Immature natural killer cell (primary cell): ENCODE measurements at places on chromosomes 16 and 17. TPM values are rescaled to one million over a fixed set of nuclear protein-coding genes. Genes with fewer than 3 reads are reported as not detected.
A peak's percentile ranks its signal among the peaks of the same experiment; 100 is the strongest.

The CSF3 gene
- not detected for polyA plus RNA-seq

DNA sequence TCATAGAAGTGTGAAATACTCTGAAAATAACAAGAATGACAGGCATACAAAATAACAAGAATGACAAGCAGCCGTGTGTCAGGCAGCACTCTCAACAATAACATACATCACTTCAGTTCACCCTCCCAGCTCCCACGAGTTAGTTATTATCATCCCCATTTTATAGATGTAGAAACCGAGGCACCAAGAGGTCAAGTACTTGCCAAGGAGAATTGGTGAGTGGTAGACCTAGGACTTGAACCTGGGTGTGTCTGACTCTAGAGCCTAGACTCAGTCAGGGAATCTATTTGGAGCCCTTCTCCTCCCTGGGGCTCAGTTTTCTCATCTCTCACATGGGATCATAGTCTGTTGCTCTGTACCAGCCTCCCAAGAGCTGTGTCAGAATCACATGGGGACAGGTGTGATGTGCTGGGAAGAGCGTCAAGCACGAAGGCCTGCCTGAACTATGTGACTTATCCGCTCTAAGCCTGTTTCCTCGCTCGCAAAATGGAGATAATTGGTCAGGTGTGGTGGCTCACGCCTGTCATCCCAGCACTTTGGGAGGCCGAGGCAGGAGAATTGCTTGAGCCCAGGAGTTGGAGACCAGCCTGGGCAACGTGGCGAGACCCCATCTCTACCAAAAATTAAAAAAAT is 19.4 kb upstream of the PHOSPHO1 start:
- peaks cover 3% of the 10 kb centered on the region for H3K36me3 ChIP-seq
- H3K27ac ChIP-seq = no peak overlapping the region
- DNase-seq = no peak
- no peaks in the 10 kb centered on the region for H3K4me1 ChIP-seq
- no peak overlapping the region for H3K4me3 ChIP-seq

DNA sequence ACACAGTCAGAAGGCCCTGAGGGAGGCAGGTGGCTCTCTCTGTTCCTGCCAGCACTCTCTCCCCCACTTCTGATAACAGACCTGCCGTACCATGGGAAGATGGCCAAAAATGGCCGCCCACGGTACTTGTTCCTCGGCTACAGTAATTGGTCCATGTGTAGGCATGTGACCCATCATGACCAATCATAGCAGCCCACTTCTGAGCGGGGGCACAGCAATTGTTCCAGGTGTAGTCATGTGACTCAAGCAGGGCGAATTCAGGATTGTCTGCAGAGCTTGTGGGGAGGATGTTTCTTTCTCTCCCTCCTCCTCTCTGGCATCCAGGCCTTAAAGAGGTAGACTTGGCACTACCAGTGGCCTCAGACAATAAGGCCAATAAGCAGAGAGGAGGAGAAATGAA is 250.4 kb downstream of the MRTFB start:
- no peaks in the 10 kb centered on the region for H3K36me3 ChIP-seq
- H3K4me3 ChIP-seq = no peak overlapping the region
- no peak overlapping the region for H3K27ac ChIP-seq
- no peak for DNase-seq
- peaks cover 2% of the 10 kb centered on the region for H3K27me3 ChIP-seq

- peaks cover 7% of the 10 kb centered on the region for H3K36me3 ChIP-seq
- peak; percentile 87 for DNase-seq
- peak within 1 kb of the TSS; percentile 87 for H3K4me3 ChIP-seq
- H3K27me3 ChIP-seq = peaks cover 6% of the 10 kb centered on the region
These were observed at the start of gene ZNF778 for GRCh38 chr16:89217388-89218191. Gene ZNF778, plus strand, starts transcription at chr16:89217703. Its CDS starts 3,425 bp downstream, at chr16:89221128.

DNA sequence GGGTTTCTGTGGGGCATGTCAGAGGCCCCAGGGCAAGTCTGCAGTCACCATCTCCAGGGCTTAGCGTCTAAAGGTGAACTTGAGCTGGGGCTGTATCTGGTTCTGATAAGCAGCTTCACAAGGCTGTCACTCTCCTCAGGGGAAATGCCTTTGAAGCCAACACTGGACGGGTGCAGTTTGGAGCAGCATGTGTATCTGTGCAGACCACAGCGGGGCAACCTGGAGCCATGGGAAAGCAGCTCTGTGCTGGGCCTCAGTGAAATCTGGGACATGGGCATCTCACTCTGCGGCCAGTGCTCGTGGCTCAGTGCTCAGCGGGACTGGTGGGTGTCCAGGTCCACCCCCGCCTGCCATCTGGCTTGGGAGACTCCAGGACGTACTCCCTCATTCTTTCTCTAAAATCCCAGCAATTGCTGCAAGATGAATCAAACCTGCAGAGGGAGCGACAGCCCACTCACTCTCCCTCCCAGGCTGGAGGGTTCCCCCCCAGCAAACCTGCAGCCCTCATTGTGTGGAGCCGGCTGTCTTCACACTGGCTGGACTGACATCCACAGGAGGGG is 63.5 kb downstream of the PRMT7 start:
- H3K27ac ChIP-seq = no peak overlapping the region
- H3K36me3 ChIP-seq = no peaks in the 10 kb centered on the region
- H3K4me1 ChIP-seq = peaks cover 30% of the 10 kb centered on the region
- H3K4me3 ChIP-seq = no peak overlapping the region
- no peak for DNase-seq

GRCh38 chr16:85492295-85492864 is 120.7 kb upstream of the GSE1 start:
- H3K27me3 ChIP-seq = peaks cover 8% of the 10 kb centered on the region
- no peak overlapping the region for H3K27ac ChIP-seq
- H3K4me3 ChIP-seq = no peak overlapping the region
- H3K36me3 ChIP-seq = no peaks in the 10 kb centered on the region
- no peak for DNase-seq
- no peaks in the 10 kb centered on the region for H3K4me1 ChIP-seq

DNA sequence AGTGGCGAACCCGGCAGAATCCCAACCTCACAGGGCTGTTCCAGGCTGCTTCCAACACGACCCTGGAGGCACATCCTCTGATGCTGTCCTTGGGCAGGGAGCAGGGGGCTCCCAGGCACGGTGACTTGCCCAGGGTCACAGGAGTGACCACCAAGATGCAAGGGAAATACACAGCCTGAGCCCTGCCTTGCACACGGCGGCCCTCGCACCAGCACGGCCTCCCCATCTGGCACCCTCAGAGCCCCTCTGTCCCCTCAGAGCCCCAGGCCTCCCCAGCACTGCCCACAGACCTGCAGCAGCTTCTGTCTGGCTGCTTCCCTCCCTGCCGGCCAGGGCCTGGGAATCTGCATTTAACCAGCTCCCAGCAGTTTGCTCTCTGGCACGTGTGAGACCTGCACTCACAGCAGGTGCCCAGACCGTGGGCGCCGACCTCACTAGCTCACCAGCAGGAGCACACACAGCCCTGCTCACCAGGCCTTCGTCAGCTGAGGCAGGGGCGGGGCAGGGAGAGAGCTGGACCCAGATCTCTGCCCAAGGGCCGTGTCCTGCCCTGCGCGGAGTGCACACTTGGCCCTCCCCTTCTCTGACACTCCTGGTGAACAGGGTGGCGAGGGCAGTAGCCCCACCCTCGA is 29.7 kb upstream of the ZC3H18 start:
- no peak for DNase-seq
- no peak overlapping the region for H3K27ac ChIP-seq
- H3K27me3 ChIP-seq = peaks cover 11% of the 10 kb centered on the region
- peaks cover 26% of the 10 kb centered on the region for H3K4me1 ChIP-seq
- peak overlapping the region; percentile 60 for H3K4me3 ChIP-seq
- peaks cover 9% of the 10 kb centered on the region for H3K36me3 ChIP-seq

DNA sequence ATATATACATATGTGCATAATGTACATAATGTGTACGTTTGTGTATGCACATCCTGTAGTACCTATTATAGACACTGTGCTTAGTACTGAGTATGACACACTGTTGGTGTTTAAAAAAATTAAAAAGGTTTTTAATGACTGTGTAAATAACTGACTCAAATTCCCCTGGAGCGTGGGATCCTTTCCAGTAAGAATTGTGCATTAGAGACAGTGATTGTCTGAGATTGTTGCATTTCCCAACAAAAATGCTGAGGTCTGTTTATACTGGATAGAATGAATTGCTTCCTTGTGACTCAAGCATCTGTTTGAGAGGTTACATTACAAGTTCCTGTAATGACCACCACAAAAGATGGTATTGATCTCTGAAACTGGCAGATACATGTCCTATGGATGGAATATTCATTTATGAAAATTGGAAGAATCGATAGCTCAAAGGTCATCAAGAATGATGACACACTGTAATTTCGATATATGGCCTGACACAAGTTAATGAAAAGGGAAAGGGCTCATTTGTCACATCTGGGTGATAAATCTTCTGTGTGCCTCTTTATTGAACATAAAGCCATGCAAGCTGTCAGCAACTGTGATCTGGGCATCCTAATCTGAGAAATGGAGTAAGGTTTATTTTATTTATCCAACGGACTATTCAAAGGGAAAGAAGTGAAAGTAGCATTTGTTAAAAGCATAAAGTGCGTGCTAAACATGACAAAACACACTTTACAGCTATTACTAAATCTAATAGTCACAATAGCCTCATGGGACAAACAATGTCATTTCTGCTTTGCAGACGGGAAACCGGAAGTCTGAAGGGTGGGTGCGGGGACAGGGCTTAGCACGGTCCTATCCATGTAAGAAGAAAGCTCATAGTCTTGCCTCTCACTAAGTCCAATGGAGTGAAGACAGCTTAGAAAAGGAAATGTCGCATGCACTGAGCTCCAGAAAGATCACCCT is 228.8 kb downstream of the CDH11 start:
- no peaks in the 10 kb centered on the region for H3K27me3 ChIP-seq
- no peaks in the 10 kb centered on the region for H3K4me1 ChIP-seq
- H3K36me3 ChIP-seq = no peaks in the 10 kb centered on the region
- no peak overlapping the region for H3K4me3 ChIP-seq
- H3K27ac ChIP-seq = no peak overlapping the region
- DNase-seq = no peak

DNA sequence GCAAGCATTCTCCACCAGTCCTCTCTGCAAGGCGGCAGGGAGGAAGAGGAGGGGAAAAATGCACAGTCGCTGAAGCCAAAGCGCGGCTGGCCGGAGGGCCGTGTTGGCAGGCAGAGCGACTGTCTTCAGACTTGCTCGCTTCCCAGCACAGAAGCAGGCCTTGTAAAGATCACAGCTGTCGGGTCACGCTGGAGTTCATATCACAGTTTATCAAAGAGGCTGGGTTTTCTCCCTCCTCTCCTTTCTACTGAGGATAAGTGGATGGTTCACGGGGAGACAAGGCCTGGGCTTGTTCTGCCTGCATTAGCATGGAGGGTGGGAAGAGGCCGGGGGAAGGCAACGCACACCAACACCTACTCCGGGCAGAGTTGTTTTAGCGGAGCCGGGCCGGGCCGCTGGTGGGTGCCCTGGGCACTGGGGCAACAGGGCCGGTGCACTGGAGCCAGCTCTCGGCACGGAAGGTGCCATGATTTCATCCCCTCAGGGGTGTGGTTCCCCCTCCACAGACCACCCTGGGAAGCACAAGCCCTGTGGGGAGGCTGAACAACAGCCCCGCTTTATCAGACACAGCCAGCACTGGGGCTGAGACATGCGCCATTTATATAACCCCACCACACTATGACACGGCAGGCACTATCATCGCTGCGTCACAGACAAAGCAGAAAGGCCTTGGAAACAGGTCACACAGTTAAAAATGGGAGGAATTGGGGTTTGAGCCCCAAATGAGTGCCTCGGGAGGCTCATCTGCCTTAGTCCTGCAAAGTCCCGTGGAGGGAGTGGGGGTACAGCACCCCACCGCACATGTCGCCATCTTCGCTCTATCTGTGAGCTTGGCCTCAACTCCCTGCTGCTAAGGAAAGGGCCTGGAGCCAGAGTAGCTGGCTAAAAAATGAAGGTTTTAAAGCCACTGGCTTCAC is 40.3 kb upstream of the MTSS2 start:
- no peak for DNase-seq
- H3K27ac ChIP-seq = no peak overlapping the region
- H3K4me3 ChIP-seq = no peak overlapping the region
- H3K36me3 ChIP-seq = peaks cover 5% of the 10 kb centered on the region
- no peaks in the 10 kb centered on the region for H3K4me1 ChIP-seq
- no peaks in the 10 kb centered on the region for H3K27me3 ChIP-seq

The PYY gene
- not detected for polyA plus RNA-seq

DNA sequence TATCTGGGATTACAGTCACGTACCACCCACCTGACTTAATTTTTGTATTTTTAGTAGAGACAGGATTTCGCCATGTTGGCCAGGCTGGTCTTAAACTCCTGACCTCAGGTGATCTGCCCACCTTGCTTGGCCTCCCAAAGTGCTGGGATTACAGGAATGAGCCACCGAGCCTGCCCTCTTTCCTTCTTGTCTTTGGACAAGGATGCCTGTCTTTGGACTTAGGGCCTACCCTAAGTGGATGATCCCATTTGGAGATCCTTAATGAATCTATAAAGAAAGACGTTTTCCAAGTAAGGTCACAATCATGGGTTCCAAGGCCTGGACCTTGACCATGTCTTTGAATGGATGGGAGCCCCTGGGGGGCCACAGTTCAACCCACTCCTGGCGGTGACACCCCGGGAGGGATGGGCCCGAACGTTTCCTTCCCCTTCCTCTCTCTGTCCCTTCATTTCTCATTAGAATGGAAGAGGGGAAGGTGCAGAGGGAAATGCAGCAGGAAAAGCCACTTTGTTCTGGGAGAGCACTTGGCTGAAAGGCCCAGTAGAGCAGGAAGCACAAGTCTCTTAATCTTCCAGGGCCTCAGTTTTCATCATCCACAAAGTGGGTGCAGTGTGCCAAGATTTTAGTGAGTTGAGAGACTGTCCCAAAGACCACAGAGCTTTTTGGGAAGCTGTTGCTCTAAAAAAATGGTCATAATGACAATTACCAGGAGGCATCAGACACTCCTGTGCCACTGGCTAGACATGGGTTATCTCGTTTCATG is 353.3 kb downstream of the SEC14L1 start:
- no peak for DNase-seq
- no peak overlapping the region for H3K4me3 ChIP-seq
- H3K4me1 ChIP-seq = peaks cover 19% of the 10 kb centered on the region
- H3K27me3 ChIP-seq = peaks cover 2% of the 10 kb centered on the region

DNA sequence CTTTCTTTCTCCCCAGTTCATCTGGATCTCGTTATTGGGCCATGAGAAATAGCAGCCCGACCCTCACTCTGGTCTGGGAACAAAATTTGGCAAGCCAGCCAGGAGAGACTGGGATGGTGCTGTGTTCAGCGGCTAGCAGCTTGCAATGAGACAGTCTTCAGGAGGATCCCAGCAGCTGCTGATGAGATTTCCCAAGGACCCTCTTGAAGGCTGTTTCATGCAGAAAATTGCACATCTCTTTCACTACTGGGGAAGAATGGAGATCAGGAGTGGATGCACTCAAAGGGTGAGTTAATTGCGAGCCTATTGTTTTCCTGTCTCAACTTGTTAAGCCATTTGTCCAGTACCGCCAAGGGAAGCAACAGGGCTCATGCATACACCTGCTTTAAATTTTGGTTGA is 5.5 kb upstream of the COIL start:
- H3K4me1 ChIP-seq = no peaks in the 10 kb centered on the region
- no peak for DNase-seq
- H3K4me3 ChIP-seq = no peak overlapping the region
- no peak overlapping the region for H3K27ac ChIP-seq

GRCh38 chr17:42171831-42172230 is 9.1 kb downstream of the KCNH4 start:
- DNase-seq = no peak
- H3K4me3 ChIP-seq = no peak overlapping the region
- H3K27ac ChIP-seq = no peak overlapping the region
- no peaks in the 10 kb centered on the region for H3K4me1 ChIP-seq

- peaks cover 5% of the 10 kb centered on the region for H3K27me3 ChIP-seq
- no peak for DNase-seq
- H3K4me3 ChIP-seq = no peak overlapping the region
- H3K36me3 ChIP-seq = no peaks in the 10 kb centered on the region
- no peak overlapping the region for H3K27ac ChIP-seq
- H3K4me1 ChIP-seq = peaks cover 7% of the 10 kb centered on the region
These were observed 70.0 kb downstream of the CNGB1 start for GRCh38 chr16:57900796-57901479.
